ENCODE measurements at places on chromosomes 7 and 10. TPM values are rescaled to one million over a fixed set of nuclear protein-coding genes. Genes with fewer than 3 reads are reported as not detected.

The KCND2 gene
- total RNA-seq = 3.4 TPM

The SPDYE9 gene
- total RNA-seq = not detected

GRCh38 chr7:18508443-18509427 lies 13.2 kb downstream of the HDAC9 start:
- DNase-seq = peak; percentile 13

DNA sequence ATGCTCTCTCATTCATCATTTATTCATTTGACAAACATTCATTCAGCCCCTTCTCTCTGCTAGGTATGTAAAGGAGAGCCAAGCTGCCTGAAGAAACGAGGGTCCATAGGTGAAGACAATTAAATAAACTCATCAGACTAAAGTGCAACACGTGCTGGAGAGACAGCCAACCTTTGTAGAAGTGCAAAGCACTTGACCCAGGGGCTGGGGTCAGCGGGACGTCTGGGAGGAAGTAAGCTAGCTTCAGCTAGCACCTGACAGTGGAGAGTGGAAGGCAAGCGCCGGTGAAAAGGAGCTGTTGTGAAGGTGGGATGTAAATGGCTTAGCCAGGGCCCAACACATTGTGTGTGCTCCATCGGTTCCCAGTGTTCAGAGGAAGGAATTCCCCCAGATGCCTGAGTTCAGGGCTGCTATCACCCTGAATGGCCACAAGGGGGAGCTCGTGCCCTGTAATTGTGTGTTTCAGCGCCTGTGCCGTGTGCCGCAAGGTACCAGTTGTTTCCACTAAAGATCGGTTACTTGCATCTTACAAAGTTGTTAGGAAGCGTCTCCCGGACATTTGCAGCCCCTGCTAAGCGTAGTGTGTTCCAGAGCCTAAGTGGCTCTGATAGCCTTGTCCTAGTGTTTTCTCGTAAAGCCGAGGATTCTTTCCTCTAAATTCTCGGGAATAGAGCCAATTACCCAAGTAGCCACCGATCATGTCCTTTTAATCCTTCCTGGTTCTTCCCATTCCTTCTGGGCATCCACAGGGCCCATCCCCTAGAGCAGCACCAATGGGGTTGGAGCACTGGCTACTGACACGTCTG lies 30.6 kb downstream of the TLX1 start:
- peak; percentile 87 for DNase-seq

The TEX36 gene
- total RNA-seq = not detected

- no peak for DNase-seq
Measured at GRCh38 chr7:138892812-138893211, 88.4 kb downstream of the KIAA1549 start.

- no peak for DNase-seq
Measured at GRCh38 chr7:112019932-112020331, 186.3 kb downstream of the DOCK4 start.

- no peak for DNase-seq
Measured at GRCh38 chr7:105980645-105981396, 17.8 kb downstream of the CDHR3 start.

DNA sequence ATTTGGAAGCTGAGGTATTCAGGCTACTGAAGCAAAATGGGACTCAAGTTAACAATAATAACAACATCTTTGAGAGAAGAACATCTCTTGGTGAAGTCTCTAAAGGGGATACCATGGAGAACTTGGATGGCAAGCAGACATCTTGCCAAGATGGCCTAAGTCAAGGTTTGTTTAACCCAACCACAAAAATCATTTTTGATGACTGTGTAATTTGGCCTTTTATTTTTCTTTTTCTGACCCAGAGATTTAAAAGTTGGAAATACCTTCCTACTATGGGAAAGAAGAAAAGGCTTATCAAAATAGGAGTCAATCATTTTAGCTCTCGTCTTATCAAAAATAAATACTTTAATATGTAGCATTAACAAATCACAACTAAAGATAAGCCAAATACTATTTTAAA lies 72.4 kb downstream of the PON1 start:
- no peak for DNase-seq

DNA sequence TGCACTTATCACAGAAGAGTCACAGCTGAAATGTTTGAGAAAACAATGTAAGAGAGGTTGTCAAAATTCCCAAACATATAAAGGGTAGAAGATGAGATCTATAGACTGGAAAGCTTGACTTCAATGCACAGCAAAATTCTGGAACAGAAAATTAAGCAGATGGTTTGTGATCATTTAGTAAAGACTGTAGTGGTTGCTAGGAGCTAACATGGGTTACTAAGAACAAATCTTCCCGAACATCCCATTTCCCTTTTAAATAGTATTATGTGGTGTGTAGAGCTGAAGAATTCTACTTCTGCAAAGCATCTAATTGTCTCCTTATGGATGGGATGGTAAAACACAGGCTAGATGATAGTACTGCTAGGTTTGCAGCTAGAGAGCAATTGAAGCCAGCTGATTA lies 312.3 kb downstream of the CAMK1D start:
- DNase-seq = no peak

DNA sequence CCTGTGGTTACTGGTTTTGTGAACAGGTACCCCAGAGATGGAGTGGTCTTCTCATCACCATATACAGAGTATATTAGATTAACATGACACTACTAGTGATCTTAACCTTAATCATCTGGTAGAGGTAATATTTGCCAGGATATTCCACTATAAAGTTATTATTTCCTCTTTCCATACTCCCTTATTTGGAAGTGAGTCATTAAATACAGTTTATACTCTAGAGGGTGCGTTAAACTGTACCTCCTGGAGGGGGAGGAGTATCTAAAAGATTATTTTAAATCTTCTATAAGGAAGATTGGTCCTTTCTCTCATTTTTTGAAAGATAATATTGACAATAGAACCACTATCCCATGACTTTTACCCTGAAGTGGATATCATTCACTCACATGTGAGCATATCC lies 85.4 kb downstream of the THSD7A start:
- DNase-seq = no peak

The CHAT gene
- total RNA-seq = not detected

DNA sequence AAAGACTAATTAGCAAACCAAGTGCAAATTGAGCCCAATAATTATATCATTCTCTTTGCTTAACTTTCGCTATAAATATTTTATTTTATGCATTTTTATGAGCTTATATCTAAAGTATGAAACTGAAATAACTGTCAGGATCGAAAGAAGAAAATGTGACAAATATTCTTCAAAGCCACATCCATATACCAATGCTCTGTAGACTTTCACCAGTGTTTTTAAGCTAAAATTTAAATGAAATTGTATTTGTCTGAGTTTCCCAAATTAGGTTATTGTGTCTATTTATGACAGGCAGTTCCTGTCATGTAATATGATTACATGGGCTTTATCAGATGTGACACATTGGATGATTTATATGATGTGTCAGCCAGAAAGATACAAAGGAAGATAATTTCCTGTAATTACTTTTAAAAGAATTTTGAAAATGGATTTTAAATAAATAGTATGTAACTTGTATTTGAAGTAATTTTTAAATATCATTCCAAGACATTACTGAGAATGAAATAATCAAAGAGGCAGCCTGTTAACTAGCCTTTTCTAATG lies 317.9 kb upstream of the KLF6 start:
- DNase-seq = no peak

The LRRC18 gene
- not detected for total RNA-seq

GRCh38 chr7:41942468-41943093 lies 239.7 kb upstream of the INHBA start:
- DNase-seq = peak; percentile 60

- no peak for DNase-seq
Measured at GRCh38 chr7:77352665-77353406, 63.3 kb downstream of the GSAP start.

DNA sequence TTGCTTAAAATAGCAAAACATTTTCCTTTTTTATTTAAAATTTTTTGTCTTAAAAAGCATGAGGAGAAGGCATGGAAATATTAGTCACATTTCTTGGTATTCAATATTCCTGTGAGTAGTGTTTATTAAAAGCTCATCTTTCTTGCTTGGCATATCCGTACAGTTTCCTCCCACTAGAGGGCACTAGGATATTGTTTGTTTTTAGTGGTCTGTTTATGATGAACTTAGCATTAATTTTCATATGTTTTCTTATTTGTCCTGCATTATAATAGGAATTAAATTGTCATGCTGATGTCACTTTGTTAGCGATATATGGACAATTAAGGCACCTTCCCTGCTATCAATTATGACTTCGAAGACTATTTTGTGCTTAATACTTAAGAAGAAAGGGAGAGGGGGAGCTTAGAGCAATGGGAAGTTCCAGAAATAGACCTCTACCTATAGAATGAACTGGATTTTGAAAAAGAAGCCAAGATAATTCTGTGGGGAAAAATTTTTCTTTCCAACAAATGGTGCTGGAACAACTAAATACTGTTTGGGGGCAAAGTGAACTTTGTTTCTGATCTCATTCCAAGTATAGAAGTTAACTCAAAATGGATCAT lies 91.0 kb upstream of the STRIP2 start:
- peak; percentile 36 for DNase-seq

DNA sequence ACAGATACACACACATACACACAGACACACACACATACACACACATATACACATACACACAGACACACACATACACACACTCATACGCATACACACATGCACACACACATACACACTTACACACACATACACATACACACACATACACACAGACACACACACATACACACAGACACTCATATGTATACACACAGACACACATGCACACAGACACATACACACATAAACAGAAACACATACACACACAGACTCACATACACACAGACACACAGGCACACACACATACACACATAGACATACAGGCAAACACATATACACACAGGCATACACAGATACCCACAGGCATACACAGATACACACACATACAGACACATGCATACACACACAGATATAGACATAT lies 143.9 kb upstream of the LYZL2 start:
- DNase-seq = no peak

The ENTPD1 gene
- 0.92 TPM for total RNA-seq

GRCh38 chr7:44472843-44473242 lies 17.6 kb downstream of the NUDCD3 start:
- no peak for DNase-seq

DNA sequence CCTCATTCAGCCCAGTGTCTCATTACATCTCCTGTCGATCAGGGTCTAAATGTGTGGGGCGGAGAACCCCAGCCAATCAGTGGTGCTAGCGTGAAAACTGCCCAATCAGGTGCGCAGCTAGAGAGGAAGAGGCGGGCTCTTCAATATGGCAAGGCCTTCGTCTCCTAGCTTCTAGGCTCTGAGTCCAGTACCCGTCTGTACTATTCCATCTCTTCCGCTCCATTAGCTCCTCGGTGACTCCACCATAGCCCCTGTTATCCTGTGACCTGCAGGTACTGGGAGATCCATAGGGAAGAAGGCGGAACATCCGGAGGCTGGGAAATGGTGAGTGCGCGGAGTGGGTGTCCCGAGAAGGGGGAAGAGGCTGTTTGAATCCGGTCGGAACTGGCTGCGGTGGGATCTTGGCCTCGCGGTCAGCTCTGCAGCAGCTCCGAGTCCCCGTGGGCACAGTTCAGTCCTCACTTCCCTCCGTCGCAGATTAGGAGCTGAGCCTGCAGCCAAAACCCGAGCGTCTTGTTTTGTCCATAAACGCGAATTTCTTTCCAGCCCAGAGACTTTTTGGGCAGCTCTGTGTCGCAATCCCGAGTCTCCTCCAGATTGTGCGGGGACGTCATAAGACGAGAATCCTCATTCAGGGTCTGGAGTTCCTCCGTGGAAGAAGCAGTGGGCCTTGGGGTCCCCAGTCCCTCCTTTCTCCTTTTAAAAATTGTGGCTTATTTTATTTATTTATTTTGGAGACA lies at the start of gene ZNF727:
TSS of gene ZNF727 (plus strand) at position 134 of the 740 bp plus-strand sequence. CDS start at position 322, 188 bp downstream.
- no peak for DNase-seq

DNA sequence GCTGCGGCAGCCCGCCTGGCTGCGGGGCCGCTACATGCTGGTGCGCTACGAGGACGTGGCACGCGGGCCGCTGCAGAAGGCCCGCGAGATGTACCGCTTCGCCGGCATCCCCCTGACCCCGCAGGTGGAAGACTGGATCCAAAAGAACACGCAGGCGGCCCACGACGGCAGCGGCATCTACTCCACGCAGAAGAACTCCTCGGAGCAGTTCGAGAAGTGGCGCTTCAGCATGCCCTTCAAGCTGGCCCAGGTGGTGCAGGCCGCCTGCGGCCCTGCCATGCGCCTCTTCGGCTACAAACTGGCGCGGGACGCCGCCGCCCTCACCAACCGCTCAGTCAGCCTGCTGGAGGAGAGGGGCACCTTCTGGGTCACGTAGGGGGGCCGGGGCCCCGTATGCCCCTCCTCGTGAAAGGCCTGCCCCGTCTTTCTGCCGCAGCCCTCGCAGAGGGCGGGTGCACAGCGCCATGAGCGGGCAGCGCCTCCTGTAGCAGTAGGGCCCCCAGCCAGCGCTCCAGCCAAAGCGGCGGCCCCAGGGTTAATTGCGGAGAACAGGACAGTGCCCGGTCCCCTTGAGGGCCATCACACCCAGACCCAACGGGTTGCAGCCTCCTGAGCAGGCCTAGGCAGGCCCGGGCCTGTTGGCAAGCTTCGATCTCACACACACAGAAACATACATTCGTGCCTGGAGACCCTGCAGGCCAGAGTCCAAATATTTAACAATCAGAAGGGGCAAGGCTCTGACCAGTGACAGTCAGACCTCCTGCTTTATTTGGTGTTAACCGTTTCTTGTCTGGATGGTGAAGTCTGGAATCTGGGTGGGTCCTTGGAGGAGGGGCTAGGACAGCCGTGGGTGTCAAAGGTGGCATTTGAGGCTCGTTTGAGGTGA lies 44.1 kb downstream of the CHST3 start:
- no peak for DNase-seq

The SUGCT gene
- 4.3 TPM for total RNA-seq

The MYOZ1 gene
- total RNA-seq = 2.8 TPM

The ENO4 gene
- total RNA-seq = 1.9 TPM

DNA sequence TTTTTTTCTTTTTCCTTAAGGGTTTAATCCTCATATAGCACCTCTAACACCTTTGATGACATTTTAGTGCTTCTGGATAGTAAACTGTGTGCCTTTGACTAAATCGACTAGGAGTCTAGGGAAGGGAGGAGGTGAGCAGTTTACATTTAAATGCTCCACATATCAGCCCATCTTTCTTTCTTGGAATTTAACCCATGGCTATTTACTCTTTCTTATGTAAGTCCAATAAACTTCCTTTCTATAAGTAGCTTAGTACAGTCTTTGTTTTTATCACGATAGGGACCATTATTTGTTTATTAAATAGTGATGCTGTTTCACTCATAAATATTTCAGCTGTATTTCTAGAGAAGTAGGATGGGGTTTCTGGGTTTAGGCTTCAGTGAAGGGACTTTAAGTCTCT lies 669.9 kb downstream of the AUTS2 start:
- DNase-seq = no peak

- DNase-seq = no peak
Measured at GRCh38 chr10:122307669-122308416, 36.7 kb downstream of the BTBD16 start.

The FLNC gene
- 26.9 TPM for total RNA-seq

The IFIT3 gene
- total RNA-seq = 0.45 TPM

DNA sequence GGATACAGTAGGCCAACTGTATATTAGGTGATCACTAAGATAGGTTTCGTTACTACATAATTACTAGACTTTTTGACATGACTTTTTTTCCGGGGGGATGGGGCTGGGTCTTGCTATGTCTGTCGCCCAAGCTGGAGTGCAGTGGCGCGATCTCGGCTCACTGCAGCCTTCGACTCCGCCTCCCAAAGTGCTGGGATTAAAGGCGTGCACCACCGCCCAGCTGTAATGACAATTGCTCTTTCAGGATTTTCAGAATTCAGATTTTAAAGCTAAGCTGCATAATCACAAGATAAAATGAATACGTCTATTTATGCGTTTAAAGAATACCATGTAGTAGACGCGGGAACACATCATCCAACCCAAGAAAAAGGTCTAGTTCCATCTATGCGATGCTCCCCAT lies 982 bp downstream of the IDI1 start:
- no peak for DNase-seq

Data from H7 (cell line).